ENCODE measurements at places on chromosomes 2 and 18.
A peak's percentile ranks its signal among the peaks of the same experiment; 100 is the strongest.

- DNase-seq: peak; percentile 80
Measured at GRCh38 chr2:179340678-179341077, 76.0 kb upstream of the SESTD1 start.

GRCh38 chr2:225233234-225233633 is 166.3 kb upstream of the NYAP2 start:
- no peak for DNase-seq

GRCh38 chr2:129927696-129928095 is 51.8 kb upstream of the RAB6C start:
- DNase-seq: no peak

GRCh38 chr2:85847051-85847588 is 41.7 kb downstream of the ST3GAL5 start:
- DNase-seq: no peak

DNA sequence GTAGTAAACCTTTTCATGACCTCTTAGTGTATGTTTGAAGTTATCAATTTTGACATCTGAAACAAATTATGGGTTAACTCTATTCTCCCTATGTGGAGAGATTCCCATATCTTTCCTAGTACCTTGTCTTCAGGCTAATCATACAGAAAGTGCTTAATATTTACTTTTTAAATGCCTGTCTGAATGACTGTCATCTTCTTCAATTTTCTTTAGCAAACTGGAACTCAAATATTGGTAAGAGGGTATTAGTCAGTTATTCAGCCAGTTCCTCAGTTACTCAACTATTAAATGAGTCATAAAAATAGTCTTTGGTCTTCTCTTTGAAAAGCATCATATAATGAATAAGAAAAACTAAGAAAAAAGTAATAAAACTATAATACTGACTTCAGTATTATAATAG is 1038.0 kb upstream of the PIK3C3 start:
- DNase-seq: no peak

GRCh38 chr2:105845976-105846375 is 101.3 kb downstream of the NCK2 start:
- DNase-seq: no peak

- peak; percentile 62 for DNase-seq
Measured at GRCh38 chr18:73840319-73840945, 307.2 kb downstream of the FBXO15 start.

DNA sequence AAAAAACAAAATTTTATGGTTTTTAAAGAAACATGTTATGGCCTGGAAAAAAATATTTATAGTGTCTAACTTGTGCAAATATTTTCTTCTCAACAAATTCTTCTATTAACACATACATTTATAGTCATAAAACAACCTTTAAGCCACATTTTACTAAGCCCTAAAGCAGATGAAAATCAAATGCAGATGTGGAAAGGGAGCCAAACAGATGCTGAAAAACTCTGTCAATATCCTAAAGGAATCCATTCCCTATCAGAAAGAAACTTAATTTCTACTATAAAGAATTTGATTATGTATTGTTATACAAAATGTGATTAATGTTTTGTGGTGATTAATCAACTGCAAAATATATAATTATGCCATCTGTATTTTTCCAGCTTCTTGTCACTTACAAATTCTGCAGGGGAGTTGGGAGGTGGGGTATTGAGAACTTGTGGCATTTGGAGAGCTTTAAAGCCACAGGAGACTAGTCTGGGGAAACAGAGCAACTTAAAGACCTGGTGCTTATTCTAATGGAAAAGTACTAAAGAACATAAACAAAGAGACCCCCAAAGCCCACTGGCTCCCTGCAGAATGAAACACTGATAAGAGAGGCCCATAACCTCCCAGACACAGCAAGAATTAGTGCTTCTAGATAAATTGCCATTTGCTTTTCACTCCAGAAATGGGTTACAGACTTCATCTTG is 1721.0 kb upstream of the PIK3C3 start:
- no peak for DNase-seq

DNA sequence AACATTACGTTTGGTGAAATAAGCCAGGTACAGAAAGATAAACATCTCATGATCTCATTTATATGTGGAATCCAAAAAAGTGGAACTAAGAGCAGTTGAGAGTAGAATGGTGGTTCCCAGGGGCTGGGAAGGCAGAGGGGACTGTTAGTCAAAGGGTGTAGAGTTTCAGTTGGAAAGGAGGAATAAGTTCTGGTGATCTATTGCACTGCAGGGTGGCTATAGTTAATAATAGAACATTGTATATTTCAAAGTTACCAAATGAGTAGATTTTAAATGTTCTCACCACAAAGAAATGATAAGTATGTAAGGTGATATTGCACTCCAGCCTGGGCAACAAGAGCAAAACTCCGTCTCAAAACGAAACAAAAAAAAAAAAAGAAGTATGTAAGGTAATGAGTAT is 260.1 kb upstream of the RAB6C start:
- DNase-seq: no peak

GRCh38 chr2:230097841-230098240 is 29.1 kb upstream of the SLC16A14 start:
- no peak for DNase-seq

DNA sequence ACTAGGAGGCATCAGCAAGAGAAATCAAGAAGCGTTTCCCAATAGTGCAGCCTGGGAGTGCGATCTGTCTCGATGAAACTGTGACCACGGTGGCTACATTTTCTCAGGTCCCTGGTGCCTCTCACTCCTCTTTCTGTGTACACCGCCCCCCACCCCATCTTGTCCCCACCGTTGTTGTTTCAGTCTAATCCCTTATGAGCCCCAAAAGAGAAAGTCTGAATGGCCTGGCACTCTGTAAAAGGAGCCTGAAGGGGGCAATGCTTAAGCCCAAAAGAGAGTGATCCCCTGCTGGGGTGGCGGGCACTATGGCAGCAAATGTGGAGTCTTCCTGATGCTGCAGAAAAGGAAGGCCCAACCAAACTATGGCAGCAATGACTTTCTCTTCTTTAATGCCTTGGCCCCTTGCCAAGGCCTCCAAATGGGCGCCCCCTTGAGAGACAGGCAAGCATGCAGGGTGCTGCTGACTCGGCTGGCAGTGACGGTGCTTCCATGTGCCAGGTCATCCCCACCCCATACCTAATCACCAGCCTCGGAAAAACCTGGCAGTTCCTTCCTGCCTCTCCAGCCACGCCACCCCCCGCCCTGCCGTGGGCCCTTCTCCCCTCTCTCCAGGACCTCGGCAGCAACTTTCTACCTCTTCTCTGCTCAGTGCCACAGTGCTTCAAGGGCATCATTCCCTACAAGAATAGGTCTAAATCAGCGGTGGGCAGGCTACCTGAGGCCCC is 123.0 kb downstream of the CYP26B1 start:
- DNase-seq: no peak

GRCh38 chr2:177972782-177973181 is 99.8 kb downstream of the PDE11A start:
- DNase-seq: no peak

GRCh38 chr2:45068571-45069140 is 59.4 kb upstream of the SIX2 start:
- no peak for DNase-seq

DNA sequence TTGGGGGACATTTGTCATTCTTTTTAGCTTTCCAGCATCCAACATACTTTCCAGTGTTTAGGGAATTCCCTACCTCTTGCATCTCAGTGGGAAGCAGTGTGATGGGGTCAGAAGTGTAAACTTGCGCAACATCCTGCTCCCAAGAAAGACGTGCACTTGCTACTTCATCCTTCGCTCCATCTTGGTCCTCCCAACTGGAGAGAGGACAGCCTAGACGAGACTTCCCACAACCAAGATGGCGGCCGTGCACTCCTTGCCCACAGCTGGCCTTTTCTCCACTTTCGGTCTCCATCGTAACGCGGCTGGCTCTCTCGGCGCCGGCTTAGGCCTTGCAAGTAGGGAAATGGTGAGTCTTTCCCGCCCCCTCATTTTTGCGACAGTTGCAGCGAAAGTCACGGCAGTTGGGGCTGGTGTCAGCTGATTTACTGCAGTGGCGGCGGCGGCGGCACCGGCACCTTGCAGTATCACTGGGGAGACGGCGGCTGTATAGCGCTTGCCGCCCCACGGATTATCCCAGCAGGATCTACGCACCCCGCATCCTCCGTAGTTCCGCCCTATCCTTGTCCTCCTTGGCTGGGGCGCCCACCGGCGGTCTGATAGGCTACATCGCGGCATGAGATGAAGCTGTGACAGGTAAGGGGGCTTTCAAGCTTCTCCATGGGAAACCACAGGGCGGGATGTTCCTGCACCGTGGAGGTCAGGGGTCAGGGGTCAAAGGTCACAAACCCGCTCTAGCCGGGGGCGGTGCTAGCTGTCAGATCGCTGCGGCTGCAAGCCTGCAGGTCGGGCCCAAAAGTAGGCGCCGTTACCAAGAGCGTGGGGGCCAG is at the start of gene WDR7:
WDR7 (plus strand) TSS at position 416 of the 827 bp plus-strand sequence. CDS start 21,157 bp downstream, outside the sequence.
- peak; percentile 98 for DNase-seq

GRCh38 chr18:7230626-7231349 is at the start of gene LRRC30:
LRRC30 (plus strand) TSS chr18:7231089; CDS start chr18:7231139, 50 bp downstream.
- DNase-seq: no peak

DNA sequence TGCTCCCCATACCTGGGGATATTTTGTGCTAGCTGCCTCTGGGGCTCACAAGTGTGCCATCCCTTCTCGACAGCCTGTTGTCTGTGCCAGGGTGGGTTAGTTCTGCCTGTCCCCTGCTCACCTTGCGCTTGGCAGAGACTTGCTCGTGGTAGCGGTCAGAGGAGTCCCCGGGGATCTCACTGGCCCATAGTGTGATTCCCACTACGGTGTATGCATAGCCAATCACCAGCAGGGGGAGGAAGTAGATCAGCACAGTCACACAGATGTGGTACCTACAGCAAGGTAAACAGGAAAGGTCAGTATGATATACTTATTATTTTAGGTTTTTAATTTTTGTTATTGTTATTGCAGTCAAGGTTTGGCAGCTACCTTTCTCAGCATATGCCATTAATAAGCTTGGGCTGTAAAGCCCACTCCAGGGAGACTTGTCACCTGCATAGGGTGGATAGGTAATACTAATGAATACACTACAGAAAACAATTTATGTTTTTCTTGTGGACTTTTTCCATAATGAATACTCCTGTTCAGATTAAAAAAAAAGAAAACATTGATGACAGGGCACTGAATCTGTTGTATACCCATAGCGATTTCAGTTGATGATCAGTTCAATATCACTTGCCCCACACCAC is 95.2 kb downstream of the POLE4 start:
- no peak for DNase-seq

- no peak for DNase-seq
Measured at GRCh38 chr2:191318037-191318728, 73.0 kb downstream of the MYO1B start.

DNA sequence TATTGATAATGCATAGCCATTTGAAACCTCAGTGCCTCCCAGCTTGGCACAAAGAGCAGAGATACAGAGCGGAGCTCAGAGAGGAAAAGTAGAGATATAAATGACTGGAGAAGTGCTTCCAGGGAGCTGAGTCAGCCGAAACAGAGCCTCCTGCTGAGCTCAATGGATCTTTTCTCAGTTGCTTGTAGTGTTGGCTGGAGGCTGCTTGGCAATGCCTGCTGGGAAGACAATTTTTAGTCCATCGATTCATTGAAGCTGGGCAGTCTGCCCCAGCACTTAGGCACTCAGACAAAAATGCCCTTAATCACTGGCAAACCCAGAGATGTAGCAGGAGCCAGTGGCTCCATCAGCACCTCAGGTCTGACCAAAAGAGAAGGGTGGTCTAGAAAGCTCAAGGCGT is 81.3 kb upstream of the SETBP1 start:
- DNase-seq: peak; percentile 88

GRCh38 chr2:24730481-24730880 is 62.7 kb downstream of the PTRHD1 start:
- no peak for DNase-seq

DNA sequence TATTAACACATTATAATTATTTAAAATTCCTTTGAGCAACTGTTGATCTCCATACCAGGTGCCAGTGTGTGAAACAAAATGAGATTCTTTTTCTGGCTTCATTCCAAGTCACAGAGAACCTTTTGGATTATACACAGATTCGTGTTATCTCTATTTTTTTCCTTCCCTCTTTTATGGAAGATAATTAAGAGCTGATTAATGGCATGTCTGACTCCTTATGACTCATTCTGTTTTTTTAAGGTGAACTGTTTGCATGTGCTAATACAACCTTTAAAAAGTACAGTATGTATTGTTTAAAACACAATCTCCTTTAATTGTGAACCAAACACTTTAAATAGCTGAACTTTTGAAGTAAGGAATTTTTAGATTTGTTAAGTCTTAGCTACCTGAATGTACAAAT is 39.3 kb downstream of the PELI1 start:
- no peak for DNase-seq

GRCh38 chr18:5738526-5738925 is 156.8 kb downstream of the TMEM200C start:
- DNase-seq: no peak

GRCh38 chr18:78770139-78770822 is 209.3 kb upstream of the SALL3 start:
- no peak for DNase-seq

All from pons (tissue), 1 donor.